Stimulated activated naive CD4-positive, alpha-beta T cell (primary cell): ENCODE measurements at places on chromosomes 6 and 20.

DNA sequence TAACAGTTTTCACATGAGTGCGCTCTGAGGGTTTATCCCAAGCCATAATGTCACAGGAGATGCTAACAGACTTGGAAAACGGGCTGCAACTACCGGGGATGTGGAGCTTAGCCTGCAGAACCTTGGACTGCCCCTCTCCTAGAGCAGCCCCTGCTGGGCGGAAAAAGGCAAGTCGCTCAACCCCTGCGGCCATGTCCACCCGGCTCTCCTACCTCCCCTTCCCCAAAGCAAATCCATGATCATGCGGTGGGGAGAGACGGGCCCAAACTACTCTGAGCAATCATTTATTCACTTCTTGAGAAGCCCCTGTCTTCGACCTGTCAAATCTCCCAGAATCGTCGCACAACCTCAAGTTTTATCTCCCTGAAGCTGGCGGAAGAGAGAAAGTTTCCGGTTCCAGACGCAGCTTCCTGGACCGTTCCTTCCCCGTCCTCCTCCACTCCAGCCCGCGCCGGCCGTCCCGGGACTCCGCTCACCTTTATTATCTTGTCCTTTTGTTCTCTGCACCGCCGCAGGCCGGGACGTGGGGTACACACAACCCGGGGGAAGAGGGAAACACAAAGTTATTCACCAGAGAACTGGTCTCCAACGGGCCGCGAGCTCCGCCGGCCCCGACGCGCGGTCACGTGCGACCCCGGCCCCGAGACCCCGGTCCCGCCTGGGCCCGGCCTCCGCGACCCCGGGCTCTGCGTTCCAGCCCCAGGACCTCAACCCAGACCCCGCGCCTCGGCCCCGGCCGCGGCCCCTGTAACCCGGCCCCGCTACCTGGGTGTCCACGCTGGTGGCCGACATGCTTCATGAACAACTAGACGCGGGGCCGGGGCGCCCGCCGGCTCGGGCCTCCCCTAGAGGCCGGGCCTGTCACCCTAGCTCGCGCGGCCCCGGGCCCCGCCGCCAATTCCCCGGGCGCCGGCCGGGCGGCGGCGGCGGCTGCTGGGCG is 560 bp downstream of the YTHDF1 start:
- DNase-seq = no peak

GRCh38 chr6:25599516-25600085 is 52.4 kb upstream of the SCGN start:
- no peak for DNase-seq

DNA sequence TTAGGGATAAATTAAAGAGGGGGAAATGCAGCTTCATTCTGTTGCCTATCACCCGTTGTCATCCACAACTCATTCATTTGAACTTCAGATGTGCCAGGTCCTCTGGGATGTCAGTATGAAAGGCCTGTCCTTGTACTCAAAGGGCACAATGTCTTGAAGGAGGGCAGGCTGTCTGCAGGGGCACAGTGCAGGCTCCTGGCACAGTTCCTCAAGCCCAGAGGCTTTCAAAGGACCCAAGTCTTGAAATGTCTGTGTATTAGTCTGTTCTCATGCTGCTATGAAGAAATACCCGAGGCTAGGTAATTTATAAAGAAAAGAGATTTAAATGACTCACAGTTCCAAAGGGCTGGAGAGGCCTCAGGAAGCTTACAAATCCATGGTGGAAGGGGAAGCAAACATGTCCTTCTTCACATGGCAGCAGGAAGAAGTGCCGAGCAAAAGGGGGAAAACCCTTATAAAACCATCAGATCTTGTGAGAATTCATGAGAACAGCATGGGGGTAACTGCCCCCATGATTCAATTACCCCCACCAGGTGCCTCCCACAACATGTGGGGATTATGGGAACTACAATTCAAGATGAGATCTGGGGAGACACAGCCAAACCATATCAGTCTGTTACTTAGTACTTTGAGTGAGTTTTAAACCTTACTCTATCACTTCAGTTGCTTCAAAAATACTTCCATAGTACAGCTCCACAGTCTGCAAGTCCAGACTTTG is 9.4 kb downstream of the SNX9 start:
- DNase-seq = no peak

- DNase-seq = no peak
These were observed 75.1 kb downstream of the SNX5 start for GRCh38 chr20:17893445-17893844.

DNA sequence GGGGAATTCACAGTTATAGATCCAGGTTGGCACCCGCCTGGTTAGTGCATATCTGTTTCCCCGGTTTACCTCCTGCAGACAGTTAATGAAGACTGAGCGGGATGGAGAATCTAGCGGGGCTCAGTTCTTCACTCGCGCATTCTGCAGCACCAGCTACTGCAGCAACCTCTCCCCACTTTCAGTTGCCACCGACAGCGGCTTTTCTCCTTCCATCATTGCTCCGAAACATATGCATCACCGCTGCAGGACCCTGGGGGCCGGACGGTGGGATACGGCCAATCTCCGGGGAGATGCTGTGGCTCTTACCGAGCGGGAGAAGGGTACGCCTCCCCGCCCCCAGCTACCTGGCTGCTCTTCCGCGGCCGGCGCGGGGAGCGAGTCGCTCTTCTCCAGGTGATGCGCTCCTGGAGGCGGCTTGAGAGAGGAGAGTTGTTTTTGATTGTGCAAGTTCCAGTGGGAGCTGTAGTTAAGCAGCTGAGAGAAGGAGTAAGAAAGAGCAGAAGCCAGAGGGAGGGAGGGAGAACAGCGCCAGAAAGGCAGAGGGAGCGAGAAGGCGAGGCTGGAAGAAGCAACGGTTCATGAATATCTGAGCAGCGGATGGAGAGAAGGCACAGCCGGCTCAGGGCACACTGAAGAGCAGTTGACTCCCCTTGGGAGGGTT is at the start of gene SGK1:
SGK1 (minus strand) TSS at position 642 of the 661 bp plus-strand sequence. CDS start 652 bp downstream, outside the sequence.
- DNase-seq = no peak

GRCh38 chr20:17140894-17141293 is 85.9 kb upstream of the PCSK2 start:
- no peak for DNase-seq

- DNase-seq = no peak
These were observed 144.1 kb upstream of the AFDN start for GRCh38 chr6:167682546-167683027.

DNA sequence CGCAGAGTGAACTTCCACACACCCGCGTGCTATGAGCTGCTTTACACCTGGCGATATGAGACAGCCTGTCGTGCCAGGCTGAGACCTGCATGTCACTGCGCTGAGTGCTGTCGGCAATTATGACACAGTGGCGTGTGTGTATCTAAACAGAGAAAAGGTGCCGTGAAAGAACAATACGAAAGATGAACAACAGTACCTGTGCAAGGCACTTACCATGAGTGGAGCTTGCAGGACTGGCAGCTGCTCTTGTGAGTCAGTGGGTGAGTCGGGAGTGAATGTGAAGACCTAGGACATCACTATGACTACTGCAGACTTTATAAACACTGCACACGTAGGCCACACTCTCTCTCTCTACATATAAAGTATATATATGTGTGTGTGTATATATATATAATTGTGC is 68.5 kb upstream of the DUSP22 start:
- DNase-seq = no peak

- DNase-seq = no peak
These were observed 14.0 kb downstream of the TAF4 start for GRCh38 chr20:62051546-62052255.

DNA sequence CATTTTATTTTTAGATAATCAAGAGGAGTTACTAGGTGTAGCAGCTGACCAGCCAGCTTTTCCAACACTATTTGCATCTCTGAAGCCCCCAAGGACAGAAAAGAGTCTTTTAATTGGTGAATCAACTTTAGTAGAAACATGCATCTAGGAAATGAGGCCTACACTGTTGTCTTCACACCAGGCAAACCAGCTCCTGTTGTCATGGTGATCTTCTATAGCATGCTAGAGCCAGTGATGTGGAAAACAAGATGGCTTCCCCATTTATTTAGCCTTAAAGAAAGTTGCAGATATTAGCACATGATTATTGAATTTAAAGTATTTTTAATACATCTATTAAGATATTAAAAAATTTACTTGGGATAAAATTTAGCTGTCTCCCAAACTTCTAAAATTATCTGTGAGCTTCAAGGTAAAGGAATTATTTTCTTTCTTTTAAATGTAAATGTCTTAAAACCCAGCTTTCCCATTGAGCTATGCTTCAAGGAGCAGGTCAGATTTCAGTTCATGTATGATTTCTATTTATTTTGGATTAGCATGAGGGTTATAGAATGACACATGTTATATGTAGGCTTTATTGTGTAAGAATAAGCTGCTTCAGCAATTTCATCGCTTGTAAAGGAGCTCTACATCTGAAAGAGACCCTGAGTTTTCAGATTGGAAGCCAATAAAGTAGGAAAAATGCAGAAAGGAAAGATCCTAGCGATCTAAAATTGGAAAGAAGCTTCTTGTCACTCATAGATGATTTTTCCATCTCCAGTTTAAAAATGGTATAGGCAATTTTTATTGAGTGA is 564.9 kb upstream of the CITED2 start:
- no peak for DNase-seq

GRCh38 chr20:59764037-59764436 is 159.7 kb downstream of the PHACTR3 start:
- DNase-seq = no peak

DNA sequence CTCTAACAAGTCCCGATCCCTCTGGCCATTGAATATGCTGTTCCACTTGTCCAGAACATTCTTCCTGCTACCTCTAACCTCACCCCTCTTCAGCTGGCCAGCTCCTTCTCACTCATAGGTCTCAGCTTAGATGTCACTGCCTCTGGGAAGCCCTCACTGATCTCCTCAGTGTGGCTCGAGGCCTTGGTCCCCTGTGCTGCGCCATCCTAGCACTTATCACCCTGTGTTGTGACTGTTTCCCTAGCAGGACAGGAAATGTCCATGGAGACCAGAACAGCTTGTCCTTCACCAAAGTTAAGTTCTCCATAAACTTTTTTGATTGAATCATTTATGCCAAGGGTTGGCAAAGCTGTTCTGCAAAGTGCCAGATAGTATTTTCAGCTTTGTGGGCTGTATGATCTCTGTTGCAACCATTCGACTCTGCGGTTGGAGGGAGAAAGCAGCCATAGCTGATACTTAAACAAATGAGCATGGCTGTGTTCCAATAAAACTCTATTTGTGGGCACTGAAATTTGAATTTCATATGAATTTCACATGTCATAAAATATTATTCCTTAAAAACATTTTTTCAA is 6.5 kb upstream of the BNIP5 start:
- DNase-seq = no peak

- no peak for DNase-seq
These were observed 667 bp downstream of the CAP2 start for GRCh38 chr6:17393892-17394631.

- no peak for DNase-seq
These were observed 421.1 kb upstream of the AGPAT4 start for GRCh38 chr6:161694995-161695394.

GRCh38 chr6:63263444-63263843 is 52.2 kb downstream of the FKBP1C start:
- no peak for DNase-seq

DNA sequence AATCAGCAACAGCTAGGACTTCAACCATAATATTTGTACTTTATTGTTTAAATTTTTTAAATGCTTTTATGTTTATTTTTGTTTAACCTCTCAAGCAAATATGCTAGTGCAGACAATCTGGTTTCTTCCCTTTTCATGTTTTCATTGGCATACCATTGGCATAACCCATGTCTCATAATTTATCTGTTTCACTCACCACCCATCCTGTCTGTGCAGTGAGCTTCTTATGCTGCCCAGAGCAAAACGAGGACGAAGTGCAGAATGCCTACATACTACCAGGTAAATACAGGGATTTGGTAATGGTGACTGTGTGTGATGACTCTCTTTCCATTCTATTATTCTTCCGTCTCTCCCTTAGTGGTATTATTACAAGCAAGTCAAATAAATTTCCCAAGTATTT is 361.4 kb upstream of the KCNQ5 start:
- no peak for DNase-seq

DNA sequence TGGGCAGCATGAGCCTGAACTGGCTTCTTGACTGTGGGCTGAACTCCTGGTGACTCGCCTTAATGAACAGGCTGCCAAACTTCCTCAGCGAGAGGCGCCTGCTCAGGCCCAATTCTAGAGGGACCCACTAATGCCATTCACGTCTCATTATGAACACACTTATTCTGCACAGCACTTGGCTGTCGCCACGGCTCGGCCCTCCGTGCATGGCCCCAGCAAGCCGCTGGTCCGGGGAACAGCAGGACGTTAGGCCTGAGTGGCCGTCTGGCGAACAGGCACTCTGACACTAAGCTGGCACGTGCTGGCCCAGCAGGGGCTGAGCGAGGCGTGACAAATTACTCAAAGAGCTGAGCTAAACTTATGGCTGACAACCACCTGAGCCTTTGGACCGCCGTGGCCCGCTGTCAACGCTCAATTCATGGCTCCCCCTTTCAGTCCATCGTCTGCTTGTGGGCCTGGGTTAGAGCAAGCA is 45.9 kb downstream of the INSM1 start:
- no peak for DNase-seq

DNA sequence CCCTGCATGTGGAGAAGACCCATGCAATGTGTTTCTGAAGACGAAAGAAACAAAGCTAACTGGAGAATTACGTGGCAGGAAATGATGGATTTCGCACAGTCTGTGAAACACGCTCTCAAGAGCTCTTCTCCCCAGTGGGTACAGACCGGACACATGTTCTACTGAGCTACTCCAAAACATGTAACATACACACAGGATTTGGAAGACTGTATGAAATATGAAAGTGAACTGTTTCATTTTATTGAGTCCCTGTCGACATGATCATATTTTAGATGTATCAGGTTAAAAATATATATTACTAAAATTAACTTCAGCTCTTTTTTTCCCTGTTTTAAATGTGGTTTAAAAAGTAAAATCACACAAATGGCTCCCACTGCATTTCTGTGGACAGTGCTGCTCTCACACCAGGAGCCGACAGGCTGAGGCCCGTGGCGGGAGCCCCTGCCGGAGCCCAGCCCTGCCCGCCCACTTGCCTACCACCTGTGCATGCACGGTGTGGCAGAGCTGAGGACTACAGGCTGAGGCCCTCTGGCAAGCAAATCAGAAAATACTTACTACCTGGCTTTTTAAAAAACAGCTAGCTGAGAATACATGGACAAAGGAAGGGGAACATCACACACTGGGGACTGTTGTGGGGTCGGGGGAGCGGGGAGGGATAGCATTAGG is 58.9 kb upstream of the NXT1 start:
- DNase-seq = no peak

DNA sequence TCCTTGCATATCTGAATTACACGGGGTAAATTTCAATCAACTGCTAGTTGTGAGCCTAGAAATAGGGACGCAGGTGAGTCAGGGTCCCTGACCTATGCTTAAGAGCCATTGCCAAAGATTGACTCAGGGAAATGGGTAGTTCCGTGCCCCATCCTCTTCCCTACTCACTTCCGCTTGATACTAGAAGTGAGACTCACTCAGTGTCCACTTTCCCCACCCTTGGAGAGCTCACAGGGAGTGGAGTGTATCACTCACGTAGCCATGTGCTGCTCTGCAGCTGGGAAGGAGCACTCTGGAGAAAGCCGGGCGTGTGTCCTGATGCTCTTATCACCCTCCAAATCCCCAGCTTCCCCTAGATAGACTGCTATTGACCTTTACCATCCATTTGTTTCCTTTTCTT is 543 bp upstream of the MUC22 start:
- DNase-seq = no peak
